ENCODE measurements at places on chromosomes 1 and 21.

- no peak for DNase-seq
Observed at GRCh38 chr1:107251839-107252238, 111.0 kb downstream of the NTNG1 start.

DNA sequence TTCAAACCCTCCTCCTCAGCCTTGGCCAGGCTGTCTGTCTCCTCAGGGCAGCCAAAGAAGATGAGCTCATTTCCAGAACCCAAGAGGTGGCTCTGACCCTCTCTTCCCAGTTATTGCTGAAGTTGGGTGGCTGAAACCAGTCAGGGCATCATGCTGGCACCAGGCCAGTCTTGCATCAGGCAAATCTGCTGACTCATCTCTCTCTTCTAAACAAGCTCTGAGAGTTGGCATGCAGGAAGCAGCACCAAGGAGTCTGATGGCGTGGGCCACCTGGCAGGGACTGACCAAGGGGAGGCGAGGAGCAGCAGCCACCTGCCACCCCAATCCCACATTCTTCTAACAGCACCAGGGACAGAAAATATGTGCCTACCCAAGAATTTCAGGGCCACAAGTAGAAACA lies 104.8 kb upstream of the ATP1A1 start:
- DNase-seq: no peak

- no peak for DNase-seq
Observed at GRCh38 chr1:25640646-25641328, 24.2 kb downstream of the MAN1C1 start.

DNA sequence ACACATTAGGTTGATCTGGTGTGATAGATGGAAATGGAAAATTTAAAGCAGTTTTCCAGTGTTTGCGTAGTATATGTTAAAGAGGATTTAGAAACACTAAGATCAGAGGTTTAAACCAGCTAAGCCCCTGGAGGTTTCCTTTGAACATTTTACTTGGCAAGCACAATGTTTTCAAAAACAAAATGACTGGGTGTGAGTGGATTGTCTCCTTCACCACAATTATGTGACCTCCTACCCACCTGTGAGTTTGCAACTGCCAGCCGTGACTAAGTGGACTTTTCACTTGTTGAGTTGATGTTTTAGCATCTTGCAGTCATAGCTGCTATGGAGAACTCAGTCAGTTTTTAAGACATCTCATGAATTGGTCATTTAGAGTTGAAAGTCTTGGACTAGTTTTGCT lies 4.7 kb downstream of the CCDC190 start:
- DNase-seq: no peak

DNA sequence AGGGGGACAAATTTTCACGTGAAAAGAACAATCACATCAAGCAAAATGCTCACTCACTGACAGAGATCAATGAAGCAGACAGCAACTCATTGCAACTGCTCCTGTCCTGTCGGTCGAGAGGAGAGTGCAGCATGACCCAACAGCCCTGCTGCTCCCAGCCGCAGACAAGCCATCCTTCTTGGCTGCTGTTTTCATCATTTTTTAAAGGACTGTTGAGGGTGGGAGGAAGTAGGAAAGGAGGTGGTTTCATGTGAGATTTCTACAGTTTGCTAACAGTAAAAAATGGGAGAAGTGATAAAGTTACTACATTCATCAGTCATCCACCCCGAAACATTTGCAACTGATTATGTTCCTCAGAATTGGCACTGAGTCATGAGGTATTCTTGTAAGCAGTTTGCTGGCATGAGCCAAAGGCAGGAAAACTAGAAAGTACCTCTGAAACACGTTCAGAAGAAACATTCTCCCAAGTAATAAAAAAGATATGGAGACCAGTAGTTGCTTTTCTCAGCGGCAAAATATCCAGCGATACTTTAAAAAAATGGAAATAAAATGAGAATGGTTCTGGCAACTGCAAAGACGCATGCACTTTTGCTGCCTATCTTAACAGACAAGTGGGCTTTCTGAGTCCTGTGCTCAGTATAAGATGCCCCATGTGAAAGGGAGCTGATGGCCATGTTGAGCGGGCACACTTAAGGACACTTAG lies 72.0 kb upstream of the CLDN14 start:
- DNase-seq: no peak

DNA sequence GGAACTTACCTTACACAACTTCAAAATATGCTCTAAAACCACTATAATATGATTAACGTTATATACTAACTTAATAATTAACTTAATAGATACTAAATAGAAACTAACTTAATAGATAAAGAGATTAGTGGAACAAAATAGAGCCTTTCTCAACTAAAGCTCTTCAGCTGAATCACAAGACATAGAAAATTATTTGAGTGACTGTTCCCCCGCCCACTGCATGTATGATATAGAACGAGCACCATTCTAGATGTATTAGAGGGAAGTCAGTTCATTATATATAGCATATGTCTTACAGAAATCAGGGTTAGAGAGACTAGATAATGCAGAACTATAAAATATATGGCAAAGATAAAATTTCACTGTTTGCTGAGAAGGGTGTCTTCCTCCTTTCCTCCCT lies 16.3 kb downstream of the LYPLAL1 start:
- DNase-seq: no peak

DNA sequence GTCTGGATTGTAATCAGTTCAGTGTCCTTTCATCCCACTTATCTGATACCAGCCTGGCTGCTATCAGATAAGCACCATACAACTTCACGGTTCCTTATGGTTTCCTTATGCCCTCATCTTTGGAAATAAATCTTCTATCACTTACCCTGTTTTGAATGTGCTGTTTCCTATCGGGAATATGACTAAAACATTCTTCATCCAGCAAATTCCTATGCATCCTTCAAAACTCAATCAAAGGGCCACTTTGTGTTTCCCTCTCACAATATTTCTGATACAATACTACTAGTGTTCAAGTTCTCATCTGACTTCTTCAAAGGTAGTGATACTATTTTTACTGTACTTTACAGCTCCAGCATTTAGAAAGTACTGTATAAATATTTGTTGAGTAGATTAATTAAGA lies 513.2 kb downstream of the OMA1 start:
- no peak for DNase-seq

GRCh38 chr1:156815307-156815826 lies 1.3 kb downstream of the SH2D2A start:
- no peak for DNase-seq

GRCh38 chr1:203511513-203511912 lies 17.6 kb downstream of the OPTC start:
- DNase-seq: no peak

DNA sequence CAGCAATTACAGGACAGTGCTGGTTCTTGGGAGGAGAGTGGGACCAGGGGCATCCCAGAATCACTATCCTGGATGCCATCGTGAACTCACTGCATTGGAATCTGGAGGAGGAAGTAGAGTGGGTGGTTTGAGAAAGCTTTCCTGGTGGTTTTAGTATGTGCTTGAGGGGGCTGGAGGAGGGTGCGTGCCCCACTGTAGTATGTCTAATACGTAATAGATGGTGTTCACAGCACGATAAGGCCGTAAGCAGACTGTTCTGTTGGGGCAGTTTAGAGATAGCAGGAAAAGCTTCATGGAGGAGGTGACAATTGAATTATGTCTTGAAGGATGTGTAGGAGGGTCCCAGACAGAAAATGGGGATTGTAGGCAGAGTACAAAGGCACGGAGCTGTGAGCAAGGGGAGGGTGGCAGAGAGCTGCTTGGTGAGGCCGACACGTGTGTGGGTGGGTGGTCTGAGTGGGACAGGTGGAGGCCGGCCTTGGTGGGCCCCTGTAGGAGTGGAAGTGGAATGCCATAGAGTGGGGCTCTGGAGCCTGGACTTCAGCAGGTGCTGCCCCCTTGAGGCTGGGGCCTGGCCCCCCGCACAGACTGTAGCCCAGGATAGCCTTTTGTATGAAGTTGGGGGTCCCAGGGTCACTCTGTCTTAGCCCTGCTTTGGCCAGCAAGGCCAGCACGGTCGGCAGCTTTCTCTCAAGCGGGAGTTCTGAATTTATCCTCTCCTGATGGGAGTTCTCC lies 37.0 kb downstream of the IL6R start:
- DNase-seq: no peak

GRCh38 chr1:109691759-109692158 lies 4.1 kb downstream of the GSTM1 start:
- DNase-seq: no peak

DNA sequence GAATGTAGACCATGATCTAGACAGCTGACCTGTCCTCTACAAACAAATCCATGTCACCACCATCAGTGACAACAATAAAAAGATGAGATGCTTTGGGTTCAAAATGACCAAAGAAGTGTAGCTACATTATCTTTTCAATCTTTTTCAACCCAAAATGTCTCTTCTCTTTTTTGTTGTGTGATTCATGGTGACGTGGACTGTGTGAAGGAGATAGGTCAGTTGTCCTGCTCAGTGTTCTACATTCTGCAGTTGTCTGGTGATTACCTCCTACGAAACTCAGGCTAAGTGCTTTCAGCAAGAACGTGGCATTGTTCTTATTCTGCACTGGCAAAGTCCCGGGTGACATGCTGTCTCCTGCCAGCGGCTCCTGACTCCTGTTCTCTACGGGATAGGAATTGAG lies 73.1 kb downstream of the PRKAB2 start:
- DNase-seq: no peak

DNA sequence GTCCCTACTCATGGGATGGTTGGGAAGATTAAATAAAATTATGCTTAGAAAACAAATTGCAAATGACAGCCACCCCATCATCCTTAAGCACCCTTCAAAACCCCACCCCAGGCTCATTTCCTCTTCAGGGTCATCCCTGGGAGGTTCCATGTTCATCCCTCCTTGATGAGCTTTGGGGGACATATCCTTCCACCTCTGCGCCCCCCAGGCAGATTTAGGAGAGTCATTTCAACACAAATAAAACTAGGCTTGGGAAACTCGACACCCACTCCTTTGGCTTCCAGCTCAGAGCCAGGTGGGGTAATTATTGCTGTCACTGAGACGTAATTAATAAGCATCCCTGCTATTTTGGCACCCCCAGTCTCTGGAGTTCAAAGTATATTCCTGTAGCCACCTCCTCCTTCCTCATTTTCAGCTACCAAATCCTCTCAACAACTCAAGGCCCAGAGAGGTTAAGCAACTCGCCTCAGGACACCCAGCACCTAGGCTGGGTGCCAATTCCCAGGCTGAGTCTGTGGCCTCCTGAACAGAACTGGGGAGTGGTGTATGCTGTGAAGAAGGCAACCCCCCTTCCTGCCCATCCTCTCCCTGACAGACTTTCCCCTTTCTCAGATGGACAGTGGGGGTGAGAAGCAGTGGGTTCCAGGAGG lies 595 bp downstream of the CRYBG2 start:
- no peak for DNase-seq

DNA sequence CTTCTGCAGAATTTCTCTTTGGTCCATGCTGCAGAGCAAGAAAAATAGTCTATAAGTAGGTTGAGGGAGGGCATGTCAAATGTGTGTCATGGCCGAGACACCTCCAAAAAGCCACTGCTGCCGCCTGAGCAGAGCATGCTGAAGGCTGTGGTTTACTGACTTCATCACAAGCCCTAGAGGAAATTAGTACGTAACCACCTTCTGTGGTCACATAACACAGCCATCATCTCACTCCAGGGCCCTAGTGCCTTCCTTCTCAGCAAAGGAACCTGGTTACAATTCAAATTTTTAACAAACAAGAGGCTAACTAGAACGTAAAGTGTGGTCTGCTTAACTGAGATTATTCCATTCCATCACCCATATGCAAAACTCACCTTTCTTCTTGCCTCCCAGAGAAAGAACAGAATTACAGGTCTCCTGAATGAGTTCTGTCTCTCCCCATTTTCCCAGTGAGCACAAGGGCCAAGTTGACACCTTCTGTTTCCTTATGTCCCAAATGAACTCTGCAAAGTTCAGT lies at the start of gene PTPN22:
TSS of gene PTPN22 (minus strand) at position 116 of the 517 bp plus-strand sequence.
- DNase-seq: peak; percentile 46

- DNase-seq: peak; percentile 24
Observed at GRCh38 chr1:200153277-200154055, 126.0 kb downstream of the NR5A2 start.

DNA sequence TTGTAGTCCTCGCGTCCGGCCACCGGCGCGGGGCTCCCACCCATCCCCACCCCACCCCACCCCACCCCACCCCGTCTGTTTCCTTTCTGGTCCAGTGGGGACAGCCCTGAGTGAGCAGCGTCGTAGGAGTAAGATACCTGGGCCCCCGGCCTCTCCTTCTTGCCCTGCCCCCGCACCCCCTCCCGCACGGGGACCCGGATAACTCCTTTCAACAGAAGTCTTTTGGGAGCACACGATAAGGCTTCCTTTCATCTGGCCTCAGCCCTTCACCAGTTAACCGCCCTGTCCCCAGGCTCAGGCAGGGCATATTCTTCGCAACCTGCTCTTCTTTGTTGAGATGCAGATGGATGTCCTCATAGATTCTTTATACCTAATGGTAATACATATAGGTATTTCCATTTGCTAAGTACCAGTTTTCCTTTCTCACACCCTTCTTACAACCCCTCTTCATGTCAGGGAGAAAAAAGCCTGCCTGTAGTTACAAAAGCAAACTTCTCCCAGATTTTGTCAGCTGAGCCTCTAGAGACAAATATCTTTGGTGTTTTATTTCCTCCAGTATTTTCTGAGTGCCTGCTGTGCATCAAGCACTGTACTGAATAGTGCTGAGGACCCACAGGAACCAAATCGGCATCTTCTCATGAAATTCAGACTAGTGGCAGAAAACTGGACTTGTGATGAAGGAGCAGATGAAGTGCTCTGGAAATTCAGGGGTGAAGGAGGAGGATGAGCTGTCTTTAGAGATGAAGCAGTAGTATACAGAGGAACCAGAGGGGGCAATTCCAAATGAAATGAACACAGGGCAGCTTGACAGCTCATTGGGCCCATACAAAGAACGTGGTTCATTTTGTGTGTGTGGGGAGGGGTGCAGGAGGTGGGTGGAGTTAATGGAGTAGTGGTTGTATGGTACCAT lies 33.6 kb downstream of the SLC2A1 start:
- no peak for DNase-seq

DNA sequence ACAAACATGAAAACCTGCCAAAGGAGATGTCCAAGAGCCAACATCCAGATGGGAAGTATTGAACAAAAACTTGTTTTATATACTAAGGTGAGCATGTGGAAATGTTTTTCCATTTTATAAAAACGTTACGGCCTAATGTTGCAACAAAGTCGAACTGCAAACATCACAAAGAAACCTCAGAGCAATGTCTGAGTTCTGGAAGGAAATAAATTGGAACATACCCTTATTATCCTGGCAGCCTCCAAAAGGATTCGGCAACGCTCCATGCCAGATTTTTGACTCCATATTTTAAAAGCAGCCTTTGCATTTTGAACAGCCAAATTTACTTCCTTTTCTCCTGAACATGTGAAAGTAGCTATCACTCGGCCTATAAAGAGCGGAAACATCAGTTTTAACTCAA lies 3.3 kb downstream of the ALDH9A1 start:
- no peak for DNase-seq

Data from T-helper 1 cell (primary cell).